Epithelial cell of prostate (primary cell): ENCODE measurements at places on chromosomes 4 and X.
A peak's percentile ranks its signal among the peaks of the same experiment; 100 is the strongest.

DNA sequence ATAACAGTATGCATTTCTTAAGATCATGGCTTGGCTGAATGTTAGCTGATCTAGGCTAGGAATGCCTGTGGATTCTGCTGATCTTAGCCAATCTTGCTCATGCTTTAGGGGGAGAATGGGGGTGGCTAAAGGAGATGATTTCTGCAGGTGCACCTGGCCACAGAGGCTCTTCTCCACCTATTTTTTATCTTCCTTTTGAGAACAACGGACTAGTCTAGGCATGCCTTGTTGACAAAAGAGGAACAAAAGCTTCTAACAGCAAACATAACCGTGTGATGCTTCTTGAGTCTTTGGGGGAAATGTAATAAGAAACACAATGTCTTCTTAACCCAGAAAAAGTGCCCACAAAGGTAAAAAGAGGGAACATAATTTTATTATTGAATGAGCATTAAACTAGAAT is 743.5 kb downstream of the ARAP2 start:
- DNase-seq, result no peak

DNA sequence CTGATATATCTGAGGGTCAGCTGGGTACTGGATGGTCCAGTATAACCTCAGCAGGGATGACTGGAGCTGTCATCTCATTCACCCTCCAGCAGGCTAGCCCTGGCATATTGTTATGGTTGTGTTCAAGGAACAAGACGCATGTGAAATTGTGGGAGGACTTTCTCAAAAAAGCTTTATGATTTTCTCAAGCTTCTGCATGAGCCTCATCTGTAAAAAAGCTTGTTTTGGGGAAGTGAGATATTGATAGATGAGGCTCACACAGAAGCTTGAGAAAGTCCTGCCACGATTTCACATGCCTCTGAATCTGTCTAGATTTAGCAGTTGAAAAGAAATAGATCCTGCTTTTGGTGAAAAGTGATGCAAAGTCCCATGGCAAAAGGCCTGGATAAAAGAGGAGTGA is 93.4 kb downstream of the SPCS3 start:
- DNase-seq, result no peak

GRCh38 chr4:130309221-130309620 is 1213.3 kb downstream of the C4orf33 start:
- DNase-seq, result no peak

DNA sequence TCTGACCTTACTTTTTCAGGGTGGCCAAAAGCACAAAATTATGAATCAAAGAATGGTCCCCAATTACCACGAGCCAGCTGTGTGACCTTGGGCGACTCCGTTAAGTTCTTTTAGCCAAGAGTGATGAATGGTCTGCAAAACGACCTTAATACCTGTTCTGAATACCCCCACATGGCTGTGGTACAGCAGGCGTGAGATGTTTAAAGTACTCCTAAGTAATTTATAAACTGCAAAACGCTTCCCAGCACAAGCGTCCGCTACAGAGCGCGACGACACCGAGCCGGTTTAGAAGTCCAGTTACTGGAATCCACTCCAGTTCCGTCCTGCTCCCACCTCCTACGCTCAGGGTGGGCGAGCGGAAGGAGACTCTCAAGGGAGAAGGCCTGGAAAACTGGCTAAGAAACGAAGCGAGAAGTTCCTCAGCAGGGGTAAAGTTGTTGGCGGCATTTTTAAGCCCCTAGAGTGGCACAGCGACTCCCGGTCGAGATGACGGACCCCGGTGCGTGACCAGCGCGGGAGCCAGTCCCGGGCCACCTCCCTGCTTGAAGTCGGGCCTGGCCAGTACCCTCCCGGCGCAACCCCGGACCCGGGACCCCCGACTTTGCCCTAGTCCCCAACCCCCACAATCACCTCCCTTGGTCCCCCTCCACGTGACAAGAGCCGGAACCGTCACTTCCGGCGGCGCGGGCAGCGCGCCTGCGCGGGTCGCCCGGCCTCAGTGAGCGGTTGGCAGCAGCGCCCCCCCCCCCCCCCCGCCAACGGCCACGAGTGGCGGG is 659 bp upstream of the BMP2K start:
- no peak for DNase-seq

- DNase-seq, result no peak
These were observed 1061.9 kb downstream of the ARAP2 start for GRCh38 chr4:35182451-35182850.

- no peak for DNase-seq
These were observed 5.2 kb upstream of the ENAM start for GRCh38 chr4:70623323-70623722.

DNA sequence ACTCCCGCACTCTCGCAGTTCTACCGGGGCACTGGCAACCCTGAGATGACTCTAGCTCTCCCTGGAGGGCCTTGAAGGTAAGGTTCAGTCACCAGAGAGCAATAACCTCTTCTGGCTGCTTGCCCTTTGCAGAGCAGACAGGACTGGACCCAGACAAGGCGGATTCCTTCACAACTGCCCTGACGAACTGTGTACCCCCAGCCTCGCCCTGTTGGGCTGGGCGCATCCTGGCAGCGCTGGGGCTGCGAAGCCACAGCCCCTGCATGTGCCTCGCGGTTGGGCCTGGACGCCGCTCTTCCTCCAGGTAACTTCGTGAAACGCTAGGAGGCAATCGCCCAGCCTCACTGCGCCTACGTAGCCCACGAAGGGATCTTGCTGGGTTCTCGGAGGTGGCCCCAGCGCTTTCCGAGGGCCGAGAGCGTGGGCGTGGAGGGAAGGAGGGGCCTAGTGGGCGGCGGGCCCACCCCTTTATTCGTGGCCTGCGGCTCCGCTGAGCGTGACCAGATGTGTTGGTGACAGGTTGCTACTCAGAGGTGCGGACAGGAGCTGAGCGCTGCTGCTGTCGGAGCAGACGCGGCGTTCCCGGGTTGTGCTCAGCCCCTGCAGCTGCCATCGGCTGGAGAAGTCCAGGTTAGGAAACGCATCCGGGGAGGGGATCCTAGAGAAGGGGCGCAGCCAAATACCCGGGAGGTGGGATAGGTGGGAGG is 1.9 kb upstream of the MAMLD1 start:
- no peak for DNase-seq

DNA sequence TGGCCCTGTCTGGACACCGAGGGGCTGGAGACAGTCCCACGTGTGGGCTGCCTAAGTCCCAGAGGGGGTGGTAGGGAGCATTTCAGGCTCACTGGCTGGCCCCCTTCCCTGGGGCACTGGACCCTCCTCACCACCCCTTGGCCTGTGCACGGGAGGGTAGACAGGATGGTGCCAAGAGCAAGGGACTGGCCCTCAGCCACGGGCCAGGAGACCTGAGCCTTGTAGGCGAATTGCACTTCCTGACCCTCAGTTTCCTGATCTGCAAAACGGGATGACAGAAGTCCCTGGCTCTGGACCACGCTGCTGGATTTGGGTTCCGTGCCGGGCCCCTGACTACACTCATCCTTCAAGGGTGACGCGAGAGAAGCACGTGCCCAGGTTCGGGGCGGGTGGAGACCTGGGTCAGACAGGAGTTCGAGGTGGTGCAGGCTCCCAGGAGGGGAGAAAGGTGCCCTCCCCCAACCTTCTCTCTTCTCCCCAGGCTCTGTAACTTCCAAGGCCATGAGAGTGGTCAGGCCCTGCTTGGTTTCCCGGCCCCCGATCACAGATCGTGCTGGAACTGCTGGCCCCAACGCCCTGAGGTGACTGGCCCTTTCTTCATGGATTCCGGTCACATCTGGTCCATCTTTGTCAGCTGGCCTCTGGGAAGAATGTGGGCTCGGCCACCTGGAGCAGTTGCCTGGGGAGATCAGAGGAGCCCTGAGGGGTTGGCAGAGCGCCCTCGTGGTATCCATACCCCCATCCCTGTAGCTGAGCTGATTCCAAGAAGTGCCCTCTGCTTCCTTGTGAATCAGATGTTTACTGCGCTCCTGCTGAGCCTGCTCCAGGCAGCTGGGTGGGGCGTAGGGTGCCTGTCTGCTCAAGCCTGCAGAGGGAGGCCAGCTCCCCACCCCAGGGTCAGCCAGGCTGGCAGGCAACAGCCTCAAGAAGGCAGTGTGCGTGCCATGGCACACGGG is 3.3 kb downstream of the SH3BP2 start:
- DNase-seq, result peak; percentile 88

GRCh38 chr4:140740422-140740821 is 15.8 kb downstream of the TBC1D9 start:
- no peak for DNase-seq

DNA sequence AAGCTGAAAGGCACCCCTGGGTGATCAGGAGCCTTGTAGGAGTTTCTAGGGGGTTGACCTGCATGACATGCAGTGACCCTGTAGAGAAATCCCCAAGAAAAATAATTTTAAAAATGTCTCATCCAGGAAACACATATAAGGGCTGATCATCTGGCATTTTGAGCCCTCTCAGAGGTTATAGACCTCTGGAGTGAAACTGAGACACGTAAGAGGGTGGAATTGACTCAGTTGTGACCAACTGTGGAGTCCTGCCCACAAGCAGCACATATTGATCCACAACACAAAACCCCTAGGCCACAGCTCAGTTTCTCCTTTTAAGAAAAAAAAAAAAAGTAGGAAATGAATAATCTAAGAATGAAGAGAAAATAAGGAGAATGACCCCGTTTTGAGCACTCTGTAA is 32.5 kb upstream of the MTMR8 start:
- no peak for DNase-seq

DNA sequence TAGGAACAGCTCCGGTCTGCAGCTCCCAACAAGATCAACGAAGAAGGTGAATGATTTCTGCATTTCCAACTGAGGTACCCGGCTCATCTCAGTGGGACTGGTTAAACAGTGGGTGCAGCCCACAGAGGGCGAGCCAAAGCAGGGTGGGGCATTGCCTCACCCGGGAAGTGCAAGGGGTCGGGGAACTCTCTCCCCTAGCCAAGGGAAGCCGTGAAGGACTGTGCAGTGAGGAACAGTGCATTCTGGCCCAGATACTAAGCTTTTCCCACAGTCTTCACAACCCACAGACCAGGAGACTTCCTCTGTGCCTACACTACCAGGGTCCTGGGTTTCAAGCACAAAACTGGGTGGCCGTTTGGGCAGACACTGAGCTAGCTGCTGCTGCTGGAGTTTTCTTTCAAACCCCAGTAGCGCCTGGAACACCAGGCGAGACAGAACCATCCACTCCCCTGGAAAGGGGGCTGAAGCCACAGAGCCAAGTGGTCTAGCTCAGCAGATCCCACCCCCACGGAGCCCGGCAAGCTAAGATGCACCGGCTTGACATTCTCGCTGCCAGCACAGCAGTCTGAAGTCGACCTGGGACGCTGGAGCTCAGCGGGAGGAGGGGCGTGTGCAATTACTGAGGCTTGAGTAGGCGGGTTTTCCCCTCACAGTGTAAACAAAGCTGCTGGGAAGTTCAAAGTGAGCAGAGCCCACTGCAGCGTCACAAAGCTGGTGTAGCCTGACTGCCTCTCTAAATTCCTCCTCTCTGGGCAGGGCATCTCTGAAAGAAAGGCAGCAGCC is 84.6 kb downstream of the THOC2 start:
- no peak for DNase-seq

DNA sequence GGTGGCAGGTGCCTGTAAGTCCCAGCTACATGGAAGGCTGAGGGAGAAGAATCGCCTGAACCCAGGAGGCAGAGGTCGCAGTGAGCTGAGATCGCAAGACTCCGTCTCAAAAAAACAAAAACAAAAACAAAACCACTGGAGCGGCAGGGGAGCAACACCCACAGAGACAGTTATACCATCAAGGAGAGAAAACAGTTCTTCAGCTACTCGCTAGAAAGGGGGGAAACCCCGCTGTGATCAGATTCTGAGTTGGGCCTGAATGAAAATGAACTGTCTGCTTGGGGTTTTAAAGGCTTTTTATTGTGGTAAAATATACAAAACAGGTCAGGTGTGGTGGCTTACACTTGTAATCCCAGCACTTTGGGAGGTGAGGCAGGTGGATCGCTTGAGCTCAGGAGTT is 16.8 kb upstream of the IRAK1 start:
- no peak for DNase-seq

GRCh38 chrX:46611658-46612362 is 38.2 kb downstream of the CHST7 start:
- no peak for DNase-seq

GRCh38 chr4:141350122-141350905 is 129.6 kb downstream of the ZNF330 start:
- peak; percentile 71 for DNase-seq

- no peak for DNase-seq
These were observed 249.1 kb upstream of the STS start for GRCh38 chrX:6898371-6898770.

DNA sequence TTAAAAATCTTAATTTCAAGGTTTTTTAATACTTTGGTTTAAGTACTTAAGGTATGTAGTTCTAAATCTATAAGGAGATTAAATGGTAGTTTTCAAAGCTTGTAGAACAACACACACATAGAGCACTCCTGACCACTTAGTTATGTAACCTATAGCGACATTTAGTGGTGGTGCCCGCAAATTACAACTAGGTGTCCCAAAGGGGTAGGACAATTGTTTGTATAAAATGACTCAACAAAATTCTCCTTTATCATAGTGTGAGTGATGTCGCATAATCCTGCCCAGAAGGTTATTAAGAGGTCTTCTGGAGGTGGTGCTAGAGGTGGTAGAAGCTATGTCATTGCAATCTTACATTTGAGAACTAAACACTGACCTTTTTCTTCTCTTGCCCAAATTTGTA is 373.0 kb upstream of the RASGEF1B start:
- DNase-seq, result peak; percentile 41

DNA sequence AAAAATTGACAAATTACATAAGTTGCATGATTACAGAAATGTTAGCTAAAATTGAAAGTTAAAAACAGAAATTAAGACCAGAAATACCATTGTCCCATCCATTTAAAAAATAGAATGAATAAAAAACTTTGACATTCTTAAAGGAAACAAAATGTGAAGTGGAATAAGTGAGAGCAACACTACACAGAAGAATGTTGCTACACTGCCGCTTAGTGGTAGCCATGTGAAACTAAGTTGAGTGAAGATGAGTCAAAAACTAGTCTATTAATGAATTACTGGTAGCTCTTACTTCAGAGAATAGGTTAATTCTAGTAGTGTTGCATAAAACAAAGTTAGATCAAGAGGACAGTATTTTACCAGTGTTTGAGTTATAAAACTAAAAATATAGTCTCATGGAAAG is 571.0 kb upstream of the KLHL4 start:
- DNase-seq, result no peak

DNA sequence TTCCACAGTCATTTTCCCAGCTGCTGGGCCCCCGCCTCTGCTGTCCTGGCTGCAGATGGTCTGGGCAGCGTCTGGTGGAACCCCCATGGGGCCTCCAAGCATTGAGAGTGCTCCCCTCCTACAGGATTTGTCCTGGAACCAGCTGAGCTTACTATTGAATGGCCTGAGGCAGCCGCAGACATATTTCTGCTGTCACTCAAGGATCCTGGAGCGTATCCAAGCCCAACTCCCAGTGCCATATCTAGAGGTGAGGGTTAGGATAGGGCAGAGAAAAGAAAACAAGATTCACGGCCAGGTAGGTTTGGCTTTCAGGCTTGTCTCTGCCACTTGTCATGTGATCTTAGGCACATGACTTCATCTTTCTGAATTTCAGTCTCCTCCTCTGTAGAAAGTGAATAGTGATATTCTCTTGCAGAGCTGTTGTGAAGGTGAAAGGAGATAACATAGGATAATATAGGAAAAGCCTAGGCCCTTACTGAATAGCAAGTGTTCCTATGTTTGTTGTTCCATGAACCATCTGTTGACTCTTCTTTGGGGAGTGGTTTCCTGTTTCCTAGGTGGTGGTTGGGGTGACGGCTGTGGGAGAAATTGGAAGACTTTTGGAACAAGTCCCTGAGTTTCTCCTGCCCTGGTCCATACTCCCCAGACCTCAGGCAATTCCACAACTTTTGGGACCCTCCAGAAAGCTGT is 52.3 kb downstream of the SEPSECS start:
- no peak for DNase-seq

GRCh38 chrX:39682778-39683177 is 415.0 kb downstream of the BCOR start:
- no peak for DNase-seq

- DNase-seq, result no peak
These were observed 277.7 kb downstream of the NR3C2 start for GRCh38 chr4:148164557-148164956.
